Activated naive CD4-positive, alpha-beta T cell treated with Interleukin-2 at 50 U/mL for 16 hours (primary cell): ENCODE measurements at places on chromosomes 13 and 19.

DNA sequence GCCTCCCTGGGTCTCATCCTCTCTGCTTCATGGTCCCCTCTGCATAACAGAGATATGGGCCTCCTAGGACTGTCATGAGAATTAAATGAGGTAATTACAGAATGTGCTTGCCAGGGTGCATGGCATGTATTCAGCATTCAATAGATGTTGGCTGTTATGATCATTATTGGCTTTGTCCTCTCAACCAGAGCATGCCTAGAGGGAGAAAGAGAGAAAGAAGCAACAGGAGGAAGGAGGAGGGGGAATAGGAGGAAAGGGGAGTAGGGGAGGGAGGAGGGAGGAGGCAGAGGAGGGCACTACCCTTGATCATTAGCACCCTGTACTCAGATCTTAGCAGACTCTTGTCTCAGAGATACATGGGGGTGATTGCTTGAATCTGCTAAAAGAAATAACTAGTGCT lies 41.0 kb upstream of the SIAH3 start:
- no peak for DNase-seq

DNA sequence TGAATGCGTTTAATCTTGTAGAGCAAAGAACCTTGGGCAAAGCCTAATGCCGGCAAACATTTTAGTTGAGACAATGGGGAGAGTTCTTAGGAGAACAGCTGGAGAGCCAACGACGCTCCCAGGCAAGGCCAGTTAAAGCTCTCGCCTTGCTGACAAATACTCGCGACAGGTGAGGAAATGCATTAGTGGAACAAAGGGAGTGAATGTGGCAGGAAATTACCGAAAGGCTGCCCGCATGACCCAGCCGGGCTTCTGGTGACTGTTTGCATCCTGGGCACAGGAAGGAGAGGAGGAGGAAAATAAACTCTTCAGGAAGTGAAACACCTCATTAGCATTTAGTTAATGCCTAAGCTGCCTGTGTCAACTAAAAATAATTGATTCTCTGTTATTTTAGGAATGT lies 74.6 kb downstream of the SHISA2 start:
- no peak for DNase-seq

GRCh38 chr13:20291675-20292074 lies 59.6 kb upstream of the GJB6 start:
- no peak for DNase-seq

DNA sequence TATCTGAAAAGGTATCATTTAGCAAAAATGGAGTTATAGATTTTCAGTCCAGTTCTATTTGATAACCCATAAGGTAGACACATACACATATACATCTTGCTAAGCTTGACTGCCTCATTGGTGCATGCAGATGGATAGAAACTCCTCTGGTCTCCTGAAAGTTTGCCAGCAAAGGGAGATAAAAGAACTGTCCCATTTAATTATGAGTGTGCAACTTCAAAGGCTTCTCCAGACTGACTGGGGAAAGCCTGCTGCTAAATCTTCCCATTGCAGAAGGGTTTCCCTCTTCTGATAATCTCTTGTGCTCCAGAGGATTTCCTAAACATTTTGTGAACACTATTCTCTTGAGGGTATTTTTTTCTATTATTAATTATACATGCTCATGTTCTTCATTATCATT lies 131.9 kb downstream of the ITGBL1 start:
- no peak for DNase-seq

GRCh38 chr13:72884101-72884500 lies 102.2 kb downstream of the PIBF1 start:
- DNase-seq = no peak

DNA sequence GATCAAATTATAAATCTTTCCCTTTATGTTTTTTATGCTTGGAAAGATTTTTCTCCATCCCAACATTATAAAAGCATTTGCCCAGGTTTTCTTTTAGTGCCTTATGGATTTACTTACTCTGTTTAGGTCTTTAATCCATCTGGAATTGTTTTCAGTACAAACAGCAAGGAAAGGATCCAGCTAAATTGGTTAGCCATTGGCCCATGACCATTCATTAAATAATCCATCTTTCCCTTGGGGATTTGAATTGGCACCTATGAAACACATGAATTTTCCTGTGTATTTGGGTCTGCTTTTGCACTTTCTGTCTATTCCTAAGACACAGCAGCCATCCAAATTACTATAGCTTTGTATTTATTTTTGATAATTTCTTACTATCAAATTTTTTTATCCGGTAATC lies 28.8 kb upstream of the SHKBP1 start:
- DNase-seq = no peak

- DNase-seq = no peak
These were observed 581.5 kb downstream of the FGF9 start for GRCh38 chr13:22252281-22252830.
